ENCODE measurements at places on chromosomes 7 and 10.
A peak's percentile ranks its signal among the peaks of the same experiment; 100 is the strongest.

DNA sequence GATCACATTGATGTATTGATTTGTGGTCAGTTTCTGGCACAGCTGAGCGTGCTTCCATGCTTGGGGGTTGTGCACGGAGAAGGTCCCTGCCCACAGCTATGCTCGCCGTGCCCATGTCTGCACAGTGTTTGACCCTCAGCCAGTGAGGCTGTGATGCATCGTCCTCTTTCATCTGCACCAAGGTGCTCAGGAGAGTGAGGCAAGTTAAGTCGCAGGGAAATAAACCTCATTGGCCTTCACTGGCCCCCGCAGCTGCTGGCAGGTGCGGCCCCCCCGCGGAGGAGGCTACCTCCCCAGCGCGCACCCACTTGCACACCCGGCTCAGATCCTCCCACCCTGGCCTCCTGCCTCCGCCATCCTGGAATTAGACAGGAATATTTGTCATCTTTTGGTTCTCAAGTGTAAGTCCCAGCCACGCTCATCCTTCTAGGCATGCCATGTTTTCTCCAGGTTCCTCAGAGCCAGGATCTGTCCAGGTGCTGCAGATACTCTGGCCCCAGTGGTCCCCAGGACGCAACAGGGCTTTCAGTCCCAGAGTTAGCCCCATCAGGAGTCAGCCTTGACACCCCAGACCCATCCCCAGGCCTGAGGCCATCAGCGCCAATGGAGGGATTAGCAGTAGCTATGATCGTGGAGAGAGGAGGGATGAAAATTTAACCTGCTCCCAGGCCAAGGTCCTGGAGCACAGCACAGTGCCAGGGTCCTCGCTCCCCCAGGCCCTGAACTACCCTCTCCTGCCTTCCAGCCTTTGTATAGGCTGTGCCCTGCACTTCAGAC, 93.7 kb downstream of the OAT start:
- DNase-seq: no peak

- DNase-seq: no peak
These were observed 21.7 kb upstream of the ACTR3B start for GRCh38 chr7:152737833-152738232.

- DNase-seq: peak; percentile 59
These were observed 8.1 kb upstream of the OLAH start for GRCh38 chr10:15035385-15036301.

DNA sequence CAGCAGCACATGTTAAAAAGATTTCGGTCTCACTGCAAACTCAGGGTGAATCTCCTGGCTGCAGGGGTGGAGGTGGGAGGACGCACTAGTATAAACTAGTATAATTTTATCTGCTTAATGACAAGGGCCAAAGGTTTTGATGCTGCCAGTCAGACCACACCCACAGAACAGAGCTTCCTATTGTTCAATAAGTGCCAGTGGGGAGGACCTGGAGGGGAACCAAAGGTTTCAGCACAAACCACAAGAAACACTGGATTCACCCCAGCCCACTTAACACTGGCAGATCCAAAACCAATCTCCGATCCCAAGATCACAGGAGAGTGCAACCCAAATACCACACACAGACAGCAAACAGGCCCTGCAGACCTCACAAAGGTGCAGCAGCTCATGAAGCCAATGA, 6.6 kb downstream of the VOPP1 start:
- no peak for DNase-seq

- DNase-seq: peak; percentile 43
These were observed 68.1 kb downstream of the SCRN1 start for GRCh38 chr7:29921404-29922010.

GRCh38 chr10:42950606-42951485, 126.0 kb upstream of the RET start:
- DNase-seq: no peak

DNA sequence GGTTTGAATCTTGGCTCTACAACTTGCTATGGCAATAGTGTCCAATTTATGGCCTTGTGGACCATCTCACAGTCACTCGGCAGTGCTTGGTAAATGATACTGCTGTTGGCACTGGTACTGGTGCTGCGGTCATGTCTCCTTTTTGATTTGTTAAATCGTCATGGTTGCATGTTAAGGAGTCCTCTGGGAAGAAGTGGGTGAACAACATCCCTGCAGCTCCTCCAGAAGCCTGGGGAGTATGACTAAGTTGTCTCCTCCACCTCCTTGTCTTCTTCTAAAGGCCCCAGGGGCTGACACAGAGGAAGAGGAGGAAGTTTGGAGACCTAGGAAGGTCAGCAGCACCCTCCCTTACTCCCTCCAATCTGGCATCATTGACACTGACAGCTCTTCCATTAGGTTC, 8.5 kb downstream of the ITPRIP start:
- DNase-seq: no peak

GRCh38 chr7:130492523-130493274, 814 bp downstream of the MEST start:
- no peak for DNase-seq

DNA sequence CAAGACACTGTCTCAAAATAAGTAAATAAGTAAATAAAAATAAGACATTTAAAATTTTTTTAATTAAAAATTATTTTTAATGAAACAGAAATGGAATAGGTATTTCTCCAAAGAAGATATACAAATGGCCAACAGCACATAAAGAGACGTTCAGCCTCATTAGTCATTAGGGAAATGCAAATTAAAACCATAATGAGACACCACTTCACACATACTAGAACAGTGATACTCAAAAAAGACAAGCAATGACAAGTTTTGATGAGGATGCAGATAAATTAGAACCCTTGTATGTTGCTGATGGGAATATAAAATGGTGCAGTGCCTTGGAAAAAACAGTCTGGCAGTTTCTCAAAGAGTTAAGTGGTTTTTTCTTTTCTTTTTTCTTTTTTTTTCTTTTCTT, 26.5 kb upstream of the C10orf67 start:
- no peak for DNase-seq

DNA sequence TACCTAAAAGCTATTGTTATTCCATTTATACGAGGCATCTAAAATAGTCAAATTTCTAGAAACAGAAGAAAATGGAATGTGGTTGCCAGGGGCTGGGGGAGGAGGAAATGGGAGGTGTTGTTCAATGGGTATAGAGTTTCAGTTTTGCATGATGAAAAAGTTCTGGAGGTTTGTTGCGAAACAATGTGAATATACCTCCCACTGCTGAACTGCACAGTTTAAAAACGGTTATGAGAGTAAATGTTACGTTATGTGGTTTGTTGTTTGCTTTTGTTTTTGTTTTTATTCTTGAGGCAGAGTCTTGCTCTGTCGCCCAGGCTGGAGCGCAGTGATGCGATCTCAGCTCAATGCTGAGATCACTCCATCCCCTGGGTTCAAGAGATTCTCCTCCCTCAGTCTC, 64.9 kb upstream of the NRBF2 start:
- no peak for DNase-seq

GRCh38 chr10:132387764-132388210, 9.2 kb upstream of the PWWP2B start:
- no peak for DNase-seq

DNA sequence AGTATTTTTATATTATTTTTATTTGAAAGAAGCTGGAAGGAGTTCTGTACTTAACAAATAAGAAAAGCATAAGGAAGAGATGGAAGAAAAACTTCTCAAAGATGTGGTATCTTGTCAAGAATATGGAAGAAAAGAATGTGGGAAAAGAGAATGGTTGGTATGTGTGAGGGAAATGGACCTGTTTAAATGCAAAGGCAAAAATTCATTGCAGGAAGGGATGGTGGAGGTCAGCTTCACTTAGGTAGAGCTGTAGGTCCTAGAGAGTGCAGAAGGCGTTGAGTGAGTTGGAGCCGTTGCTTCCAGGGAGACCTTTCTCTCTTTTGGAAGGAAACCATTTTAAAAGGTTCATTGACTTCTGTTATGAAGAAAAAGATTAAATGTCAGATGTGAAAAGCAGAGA, 107.3 kb downstream of the EXOC4 start:
- no peak for DNase-seq

DNA sequence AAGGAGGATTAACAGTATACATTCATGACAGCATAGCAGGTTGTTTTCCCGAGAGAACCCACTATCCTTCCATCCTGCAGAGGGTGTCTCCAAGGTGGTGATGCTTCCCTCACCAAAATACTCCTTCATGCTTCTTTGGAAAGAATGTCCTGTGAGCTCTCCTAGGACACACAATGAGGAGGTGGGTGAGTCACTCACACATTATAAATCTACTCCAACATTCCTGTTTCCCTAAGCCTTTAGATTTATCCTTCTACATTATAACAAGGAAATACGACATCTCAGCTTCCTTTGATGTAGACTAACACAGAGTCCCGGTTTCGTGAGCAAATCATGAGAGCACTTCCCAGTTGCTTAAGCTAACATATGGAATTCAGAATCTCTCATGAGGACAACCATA, 689.7 kb upstream of the CELF2 start:
- no peak for DNase-seq

GRCh38 chr7:140677496-140677895, 4.8 kb downstream of the ADCK2 start:
- DNase-seq: no peak

DNA sequence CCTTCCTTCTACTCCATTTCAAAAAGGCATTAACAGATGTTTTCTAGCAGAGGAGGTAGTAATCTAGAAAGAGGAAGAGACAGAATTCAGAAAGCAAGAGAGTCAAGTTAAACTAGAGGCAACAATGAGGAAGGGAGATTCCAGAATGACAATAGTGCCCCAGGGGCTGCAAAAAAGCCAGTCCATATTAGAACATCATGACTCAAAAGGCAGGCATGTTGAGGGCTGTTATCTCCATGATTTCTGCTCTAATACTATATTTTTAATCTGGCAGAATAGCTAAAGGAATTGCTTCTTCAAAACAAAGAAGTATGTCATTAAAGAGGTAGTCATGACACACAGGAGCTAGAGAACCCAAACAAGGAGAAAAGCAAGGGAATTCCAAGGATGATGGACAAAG, 599.6 kb downstream of the INHBA start:
- DNase-seq: peak; percentile 6

DNA sequence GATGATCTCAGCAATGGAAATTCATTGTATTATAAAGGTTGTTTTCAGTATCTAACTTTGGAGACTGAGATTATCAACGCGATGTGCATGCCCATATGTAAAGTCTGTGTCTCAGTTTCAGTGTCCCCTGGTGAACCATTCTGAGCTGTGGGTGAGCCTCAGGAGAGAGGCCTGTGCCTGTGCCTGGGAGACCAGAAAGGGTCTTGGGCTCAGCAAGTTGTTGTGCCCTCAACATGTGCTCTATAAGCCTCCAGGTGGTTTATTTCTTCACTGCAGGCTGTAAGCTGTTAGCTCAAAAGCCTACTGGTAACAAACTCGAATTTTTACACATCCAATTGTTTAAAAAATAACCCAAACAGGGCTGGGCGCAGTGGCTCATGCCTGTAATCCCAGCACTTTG, 151.9 kb downstream of the PKD1L1 start:
- no peak for DNase-seq

DNA sequence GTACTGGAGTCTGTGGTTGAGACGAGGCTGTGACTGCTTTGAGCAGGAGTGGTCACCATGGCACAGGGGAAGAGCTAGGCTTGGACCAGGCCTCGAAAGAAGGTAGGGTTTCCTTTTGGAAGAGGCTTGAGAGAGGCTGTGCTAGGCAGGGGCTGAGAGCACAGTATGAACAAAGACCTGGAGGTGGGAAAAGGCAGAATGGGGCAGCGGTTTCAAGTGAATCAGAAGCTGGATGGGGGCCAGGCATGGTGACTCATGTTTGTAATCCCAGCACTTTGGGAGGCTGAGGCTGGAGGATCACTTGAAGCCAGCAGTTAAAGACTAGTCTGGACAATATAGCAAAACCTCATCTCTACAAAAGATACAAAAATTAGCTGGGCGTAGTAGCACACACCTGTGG, 65.9 kb downstream of the CLIP2 start:
- DNase-seq: no peak

- no peak for DNase-seq
These were observed 380.5 kb upstream of the AUTS2 start for GRCh38 chr7:69217516-69218350.

- no peak for DNase-seq
These were observed 27.1 kb downstream of the OR9A2 start for GRCh38 chr7:142999793-143000192.

DNA sequence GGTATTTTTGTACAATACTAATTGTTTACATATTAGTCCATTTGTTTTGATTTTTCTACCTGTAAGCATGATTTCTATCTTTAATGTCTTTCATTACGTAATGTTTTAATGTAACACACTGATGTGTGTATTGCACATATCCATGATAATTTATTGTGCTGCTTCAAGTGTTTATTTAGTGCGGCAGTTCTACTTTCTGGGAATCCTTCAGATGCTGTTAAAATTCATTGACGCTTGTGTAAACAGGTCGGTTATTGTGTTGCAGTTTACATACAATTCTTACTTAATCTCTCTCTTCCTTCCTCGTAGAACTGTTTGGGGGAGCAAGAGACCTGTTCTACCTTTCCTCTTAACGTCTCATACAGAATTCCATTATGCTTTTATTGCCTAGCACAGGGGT, 6.9 kb downstream of the TMEM60 start:
- DNase-seq: no peak

DNA sequence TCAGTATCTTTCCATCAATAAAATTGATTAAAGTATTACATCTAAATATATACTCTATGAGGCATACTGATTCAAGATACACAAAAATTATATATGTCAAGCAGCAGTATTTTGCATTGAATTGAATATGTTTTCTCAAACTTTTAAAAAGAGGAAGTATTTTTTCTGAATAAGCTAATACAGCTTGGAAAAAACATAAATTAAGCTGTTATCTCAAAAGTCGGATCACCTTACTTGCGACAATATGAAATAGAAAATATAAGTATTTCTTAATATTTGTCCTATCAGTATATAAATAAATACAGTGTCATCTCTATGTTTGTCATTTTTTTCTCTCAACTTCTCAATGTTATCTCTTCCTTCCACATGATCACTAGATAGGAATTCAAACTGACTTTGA, 139.3 kb downstream of the MBL2 start:
- no peak for DNase-seq

DNA sequence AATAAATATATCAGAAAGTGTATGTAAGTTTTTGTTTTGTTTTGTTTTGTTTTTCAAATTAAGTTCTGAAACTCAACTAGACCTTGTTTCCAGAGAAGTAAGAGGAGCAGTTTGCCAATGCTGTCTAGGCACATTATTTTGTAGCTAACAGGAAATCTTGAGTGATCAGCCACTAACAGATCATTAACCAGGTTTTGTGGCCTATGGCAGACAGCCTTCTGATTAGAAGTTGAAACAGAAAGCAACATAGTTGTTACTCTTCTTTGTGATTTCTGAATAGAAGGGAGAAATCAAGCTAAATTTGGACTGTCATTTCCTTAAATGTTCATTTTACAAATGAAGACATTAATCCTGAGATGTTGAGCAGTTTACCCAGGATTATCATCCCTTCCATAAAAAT, 142.6 kb downstream of the PLXDC2 start:
- no peak for DNase-seq

GRCh38 chr7:20113427-20114027, 103.7 kb downstream of the MACC1 start:
- DNase-seq: peak; percentile 18

GRCh38 chr10:53765311-53765710, 992.7 kb upstream of the MBL2 start:
- DNase-seq: no peak

- no peak for DNase-seq
These were observed 284.7 kb upstream of the SHH start for GRCh38 chr7:156096771-156097538.

GRCh38 chr7:132461032-132461592, 115.2 kb downstream of the PLXNA4 start:
- DNase-seq: no peak

All from globus pallidus (tissue), 1 donor.